Renal cortical epithelial cell (primary cell): ENCODE measurements at places on chromosomes 7 and 10. TPM values are rescaled to one million over a fixed set of nuclear protein-coding genes. Genes with fewer than 3 reads are reported as not detected.
A peak's percentile ranks its signal among the peaks of the same experiment; 100 is the strongest.

- DNase-seq: peak; percentile 21
Measured at GRCh38 chr7:13908667-13909397, 80.6 kb downstream of the ETV1 start.

- no peak for DNase-seq
Measured at GRCh38 chr7:78605119-78605518, 806.5 kb downstream of the PHTF2 start.

- no peak for DNase-seq
Measured at GRCh38 chr10:88440541-88440940, 142.6 kb downstream of the RNLS start.

GRCh38 chr7:12031638-12032037 is 179.5 kb upstream of the TMEM106B start:
- DNase-seq: peak; percentile 64

DNA sequence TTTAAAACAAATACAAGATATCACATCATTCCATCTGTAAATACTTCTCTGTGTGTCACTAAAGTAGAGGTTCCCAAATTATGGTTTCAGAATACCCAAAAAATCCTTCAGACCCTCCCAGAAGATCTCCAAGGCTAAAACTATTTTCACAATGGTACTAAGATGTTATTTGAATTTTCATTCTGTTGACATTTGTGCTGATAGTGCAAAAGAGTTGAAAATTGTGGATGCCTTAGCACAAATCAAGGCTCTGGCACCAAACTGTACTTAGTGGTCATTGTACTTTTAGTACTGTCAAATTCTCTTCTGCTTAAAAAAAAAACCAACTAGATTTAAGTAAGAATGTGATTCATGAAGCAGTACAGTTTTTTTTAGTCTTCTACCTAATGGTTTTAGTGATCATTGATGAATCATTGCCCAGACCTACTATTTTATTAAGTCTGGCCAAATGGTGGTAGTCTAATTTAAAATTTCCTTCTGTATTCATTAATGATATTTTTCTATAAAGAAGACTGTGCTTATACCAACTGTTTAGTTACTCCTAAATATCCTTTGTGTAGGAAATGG is 50.5 kb downstream of the TPST1 start:
- peak; percentile 91 for DNase-seq

Gene ATOH7
- total RNA-seq: 0.05 TPM in 1 of 2 replicates, not detected in the other

DNA sequence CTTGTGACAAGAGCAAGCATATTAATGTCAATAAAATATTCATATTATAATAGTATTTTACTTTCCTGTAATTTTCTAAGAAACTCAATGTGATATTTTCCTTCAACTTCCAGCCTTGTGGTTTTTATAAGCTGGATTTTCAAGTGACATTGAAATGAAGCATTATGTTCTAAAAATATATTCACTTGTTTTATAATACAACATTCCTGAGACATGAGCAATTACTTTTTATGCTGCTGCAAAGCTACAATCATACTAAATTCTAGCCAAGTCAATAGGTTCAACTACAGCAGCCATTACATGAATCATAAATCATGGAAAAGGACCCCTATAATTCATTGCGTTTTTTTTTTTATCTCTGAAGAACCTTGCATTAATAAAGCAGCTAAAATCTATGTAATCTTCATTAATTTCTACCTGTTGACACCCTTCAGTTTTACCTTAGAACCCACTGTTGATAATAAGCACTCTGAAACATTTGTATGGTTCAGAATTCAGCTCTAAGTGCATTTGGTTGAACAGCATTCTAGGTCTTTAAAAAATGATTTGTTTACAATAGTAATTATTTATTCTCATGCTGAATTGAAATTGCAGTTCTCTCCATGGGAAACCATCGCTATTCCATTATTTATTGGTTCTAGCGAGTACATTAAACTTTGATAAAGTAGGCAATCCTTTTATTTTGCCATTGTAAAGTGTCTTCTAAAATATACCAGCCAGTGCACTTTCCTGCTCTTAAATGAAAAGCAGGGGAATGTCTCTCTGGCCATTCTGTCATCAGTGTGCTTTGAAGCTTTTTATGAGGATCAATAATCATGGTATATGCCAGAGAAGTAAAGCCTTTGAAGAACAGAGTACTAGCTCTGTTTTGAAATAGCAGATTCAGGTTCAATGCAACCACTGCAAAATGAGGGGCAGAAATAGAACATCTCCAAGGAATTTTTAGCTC is 132.6 kb downstream of the GNAT3 start:
- DNase-seq: peak; percentile 69

- DNase-seq: no peak
Measured at GRCh38 chr7:128914566-128915151, 4.2 kb upstream of the KCP start.
